ENCODE measurements at places on chromosomes 2 and 18.
A peak's percentile ranks its signal among the peaks of the same experiment; 100 is the strongest.

GRCh38 chr2:211724933-211725332 is 813.7 kb downstream of the ERBB4 start:
- DNase-seq: no peak

DNA sequence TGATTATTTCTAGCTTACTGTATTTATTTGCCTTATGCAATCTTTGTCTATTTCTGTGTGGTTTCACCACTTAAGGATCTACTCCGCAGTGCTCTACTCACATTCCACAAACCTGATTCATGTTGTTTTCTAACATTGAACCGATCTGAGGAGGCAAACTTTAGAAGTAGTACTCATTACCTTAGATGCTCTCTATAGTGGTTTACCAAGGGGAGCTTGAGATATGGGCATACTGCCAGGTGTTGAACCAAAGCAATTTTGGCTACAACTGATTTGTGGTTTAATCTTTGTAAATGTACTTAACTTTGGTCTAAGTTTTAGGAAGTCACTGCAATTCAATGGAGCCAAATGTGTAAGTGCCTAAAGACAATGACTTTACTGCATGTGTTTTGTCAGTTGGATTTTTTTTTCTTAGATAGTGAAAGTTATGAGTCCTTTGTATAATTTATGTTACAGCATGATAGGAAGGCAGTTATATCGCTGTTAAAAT is 50.1 kb downstream of the MAP2 start:
- DNase-seq: peak; percentile 88

DNA sequence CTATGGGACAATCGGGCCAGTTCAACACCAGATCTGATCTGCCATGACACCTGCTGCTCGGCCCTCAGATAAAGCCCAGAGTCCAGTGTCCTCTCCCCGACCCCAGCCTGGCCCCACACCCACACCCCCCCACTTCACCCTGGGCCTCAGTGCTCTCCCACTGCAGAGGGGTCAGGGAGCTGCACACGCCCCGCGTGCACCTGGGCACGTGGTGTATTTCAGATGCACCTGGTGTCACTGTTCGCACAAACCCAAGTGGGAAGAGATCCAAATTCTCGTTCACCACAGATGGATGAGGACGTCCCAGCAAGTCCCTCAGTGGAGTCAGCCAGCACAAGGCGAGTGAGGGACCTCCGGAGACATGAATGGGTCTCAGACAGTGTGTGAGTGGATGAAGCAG is 161.3 kb downstream of the RTP5 start:
- DNase-seq: peak; percentile 21

DNA sequence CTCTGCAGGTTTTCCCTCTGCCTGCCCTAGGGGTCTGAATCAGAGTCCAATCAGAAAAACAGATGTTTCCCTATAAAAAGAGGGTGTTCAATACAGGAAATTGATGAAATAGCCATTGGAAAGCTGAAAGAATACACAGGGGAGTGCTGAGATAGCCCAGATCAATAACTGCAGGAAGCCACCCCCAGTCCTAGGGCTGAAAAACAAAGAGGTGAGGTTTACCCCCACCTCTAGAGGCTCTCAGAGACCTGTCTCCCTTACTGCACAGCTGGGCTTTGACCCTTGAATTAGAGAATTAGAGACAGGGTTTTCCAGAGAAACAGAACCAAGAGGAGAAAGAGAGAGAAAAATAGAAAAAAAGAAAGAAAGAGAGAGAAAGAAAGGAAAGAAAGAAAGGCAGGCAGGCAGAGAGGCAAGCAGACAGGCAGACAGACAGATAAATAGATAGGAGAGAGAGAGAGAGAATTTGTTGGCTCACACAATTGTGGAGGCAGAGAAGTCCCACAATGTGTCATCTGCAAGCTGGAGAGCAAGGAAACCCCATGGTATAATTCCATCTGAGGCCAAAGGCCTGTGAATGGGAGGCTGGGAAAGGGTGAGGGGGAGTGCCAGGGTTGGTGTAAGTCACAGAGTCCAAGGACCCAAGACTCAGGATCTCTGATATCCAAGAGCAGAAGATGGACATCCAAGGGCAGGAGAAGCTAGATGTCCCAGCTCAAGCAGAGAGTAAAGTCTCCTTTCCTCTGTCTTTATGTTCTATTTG is 18.9 kb upstream of the ME2 start:
- DNase-seq: no peak

DNA sequence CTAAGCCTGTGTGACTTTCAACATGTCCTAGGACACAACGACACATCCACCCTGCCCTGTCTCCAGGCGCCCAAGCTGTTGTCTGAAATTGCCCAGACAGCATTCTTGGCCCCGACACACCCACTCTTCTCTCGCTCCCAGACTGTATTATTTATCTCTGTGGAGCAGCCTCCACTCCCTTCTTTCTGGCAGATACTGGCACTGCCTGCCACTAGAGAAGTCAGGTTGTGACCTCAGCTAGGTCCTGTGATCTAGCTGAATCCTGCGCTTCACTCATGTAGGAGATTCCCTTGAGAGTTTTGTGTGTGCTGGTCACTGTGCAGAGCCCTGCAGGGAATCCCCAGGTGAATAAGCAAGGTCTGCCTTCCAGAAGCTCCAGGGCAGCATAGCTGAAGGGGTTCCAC is 77.1 kb upstream of the TNP1 start:
- DNase-seq: no peak

Measured in SJSA1 (cell line).